ENCODE measurements at places on chromosomes 3 and 15.

DNA sequence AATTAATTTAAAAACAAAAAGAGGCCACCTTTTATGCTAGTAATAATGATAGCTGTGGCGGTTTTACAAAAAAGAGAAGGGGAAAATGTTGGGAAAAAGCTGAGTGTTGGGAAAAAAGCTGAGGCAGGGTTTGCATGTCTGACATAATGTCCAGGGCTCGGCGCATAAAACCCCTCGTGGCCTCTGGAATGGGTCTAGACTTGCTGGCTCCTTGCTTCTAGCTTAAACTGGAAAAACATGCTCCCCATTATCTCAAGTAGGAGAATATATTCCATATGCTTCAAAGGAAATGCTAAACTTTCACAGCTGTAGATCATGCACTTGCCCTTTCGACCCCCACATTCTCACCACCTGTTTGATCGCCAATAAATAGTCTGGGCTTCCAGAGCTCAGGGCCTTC, 53.0 kb downstream of the CYP19A1 start:
- DNase-seq: no peak

- DNase-seq: no peak
Measured at GRCh38 chr15:52338891-52339290, 43.3 kb upstream of the MYO5C start.

GRCh38 chr3:128364291-128364690, 102.4 kb downstream of the DNAJB8 start:
- no peak for DNase-seq

GRCh38 chr3:81354119-81354518, 407.3 kb downstream of the GBE1 start:
- no peak for DNase-seq

DNA sequence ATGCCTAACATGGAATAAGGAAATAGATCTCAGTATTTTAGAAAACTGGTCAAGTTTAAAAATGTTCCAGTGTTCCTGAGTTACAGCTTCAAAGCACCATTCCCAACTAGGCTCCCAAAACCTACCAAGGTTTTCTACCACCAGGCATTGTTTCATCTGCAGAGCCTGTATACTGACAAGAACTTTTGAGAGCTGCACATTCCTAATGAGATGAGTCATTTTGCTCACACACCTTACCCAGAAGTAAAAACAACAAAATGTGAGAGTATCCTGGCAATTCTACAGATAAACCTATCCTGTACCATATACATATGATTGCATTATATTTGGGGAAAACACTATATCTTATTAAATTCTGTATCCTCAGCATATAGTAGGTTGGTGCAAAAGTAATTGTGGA, 90.7 kb downstream of the ATP8B4 start:
- DNase-seq: no peak

DNA sequence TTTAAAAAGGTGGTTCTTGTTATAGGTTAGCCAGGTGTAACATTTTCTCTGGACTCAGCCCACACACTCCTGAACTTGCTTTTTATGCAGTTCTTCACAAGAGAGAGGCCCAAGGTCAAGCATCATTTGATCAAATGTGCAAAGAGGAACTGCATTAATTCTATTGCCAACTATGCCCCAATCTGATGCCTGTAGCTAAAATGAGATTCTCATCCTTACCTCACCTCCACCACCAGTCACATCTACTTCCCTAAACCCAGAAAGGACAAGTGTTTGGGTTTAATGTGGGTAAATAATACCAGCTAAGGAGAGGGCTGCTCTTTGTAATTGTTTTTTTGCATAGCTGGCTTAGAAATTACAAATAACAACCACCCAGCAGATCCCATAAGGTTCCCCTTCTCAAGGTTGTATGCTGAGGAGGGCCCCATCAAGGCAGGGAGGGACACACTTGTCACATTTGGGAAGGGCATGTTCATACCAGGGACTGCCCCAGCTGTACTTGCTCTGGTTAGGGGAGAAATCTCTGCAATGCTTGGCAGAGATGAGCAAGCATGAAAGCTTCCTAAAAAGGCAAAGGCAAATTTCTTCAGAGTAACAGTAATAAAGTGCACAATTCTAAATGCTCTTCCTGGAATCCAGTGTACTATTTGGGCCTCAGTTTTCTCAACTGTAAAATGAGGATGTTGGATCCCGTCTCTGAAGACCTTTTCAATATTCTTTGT, 76.2 kb downstream of the TGFBR2 start:
- DNase-seq: no peak

DNA sequence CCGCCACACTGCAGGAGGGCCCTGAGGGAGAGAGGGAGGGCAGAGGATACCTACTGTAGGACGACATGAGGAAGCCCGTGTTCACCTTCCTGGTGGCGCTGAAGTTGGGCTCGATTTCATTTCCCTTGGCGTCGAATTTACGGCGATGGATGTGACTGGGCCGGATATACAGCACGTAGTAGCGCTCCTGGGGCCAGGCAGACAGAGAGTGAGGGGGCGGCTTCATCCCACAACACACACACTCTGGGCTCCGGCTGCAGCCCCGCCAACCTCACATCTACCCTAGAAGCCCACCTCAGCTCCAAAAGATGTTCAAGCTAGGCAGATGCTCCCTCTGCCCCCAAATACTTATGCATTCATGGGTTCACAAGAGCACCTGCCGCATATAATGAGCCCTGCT, 4.5 kb downstream of the ARPIN start:
- DNase-seq: no peak

DNA sequence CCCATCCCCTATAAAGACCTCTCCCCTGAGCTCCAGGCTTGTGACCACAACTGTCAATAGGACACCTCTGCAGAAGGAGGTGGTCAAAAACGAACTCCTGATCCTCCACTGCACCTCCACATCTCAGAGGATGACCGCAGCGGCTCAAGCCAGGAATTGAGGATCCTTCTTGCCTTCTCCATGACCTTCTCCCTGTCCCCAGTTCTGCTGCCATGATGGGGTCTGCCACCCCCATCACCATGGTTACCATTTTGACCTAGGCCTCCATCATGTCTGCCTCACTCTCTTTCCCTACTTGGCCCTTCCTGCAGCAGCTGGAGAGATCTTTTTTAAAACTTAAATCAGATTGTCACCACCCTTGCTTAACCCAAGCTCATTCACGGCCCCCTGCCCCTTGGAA, 81.3 kb upstream of the LINGO1 start:
- DNase-seq: no peak

DNA sequence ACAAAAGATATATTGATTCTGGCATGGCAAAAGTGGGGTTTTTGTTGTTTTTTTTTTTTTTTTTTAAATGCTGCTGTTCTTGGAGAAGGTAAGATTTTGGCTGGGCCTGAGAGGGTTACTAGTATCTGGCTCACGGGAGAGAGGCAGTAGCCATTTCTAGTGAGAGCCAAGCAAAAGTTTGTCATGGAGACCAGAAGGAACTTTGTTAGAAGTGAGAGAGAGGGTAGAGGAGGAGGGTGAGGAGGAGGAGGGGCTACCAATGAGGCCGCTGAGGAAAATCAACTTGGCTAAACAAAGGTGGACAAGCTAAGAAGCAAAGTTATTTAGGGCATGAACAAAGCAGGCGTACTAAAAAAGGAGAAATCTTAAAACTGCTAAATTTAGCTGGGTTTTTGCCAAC, 48.9 kb upstream of the STRIT1 start:
- no peak for DNase-seq

DNA sequence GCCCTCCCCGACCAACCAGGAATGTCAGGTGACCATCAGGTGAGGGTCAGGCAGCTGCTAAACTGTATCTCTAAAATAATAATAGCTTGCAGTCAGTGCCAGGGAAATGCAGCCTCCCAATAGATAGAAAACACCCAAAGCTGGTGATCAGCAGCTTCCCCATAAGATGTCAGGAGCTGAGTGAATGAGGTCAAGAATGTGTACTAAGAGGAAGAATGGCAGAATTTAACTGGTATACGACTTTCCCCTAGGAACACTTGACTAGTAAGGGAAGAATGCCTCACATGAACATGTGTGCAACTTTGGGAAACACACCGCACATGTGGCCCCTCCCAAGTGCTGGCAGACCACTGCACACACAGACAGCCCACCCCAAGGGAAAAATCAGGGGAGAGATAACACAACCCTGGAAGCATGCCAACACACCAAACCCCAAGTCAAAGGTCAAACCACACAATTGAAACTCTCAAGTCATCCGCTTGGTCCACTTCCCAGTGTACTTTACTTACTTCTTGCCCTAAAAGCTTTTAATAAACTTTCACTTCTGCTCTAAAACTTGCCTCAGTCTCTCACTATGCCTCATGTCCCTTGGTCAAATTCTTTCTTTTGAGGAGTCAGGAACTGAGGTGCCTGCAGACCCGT, 806.5 kb downstream of the OTOL1 start:
- no peak for DNase-seq

DNA sequence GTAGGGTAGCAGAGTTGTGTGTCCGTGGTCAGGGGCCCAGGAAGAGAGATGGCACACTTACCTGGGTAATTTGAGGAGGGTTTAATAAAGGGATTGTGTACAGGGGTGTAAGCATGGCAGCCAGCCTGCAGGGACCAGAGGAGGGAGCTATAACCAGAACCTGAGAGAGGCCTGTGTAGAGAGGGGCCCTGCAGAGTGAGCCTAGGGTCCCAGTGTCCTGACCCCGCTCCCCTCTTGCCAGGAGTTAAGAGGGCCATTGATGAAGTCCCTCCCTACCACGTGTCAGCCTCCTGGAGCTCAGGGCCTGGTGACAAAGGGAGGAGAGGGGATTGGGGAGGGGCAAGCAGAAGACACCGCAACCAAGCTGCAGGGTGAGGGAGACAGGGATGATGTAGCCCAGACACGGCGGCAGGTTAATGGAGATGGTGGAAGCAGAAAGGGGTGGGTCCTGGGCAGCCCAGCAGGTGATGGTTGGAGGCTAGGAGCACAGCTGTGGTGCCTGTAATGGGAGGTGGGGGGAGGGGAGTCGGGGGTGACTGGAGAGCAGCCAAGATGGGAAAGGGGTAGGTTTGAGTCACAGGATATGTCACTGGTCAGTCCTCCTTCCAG, 165.4 kb upstream of the TOPAZ1 start:
- DNase-seq: no peak

DNA sequence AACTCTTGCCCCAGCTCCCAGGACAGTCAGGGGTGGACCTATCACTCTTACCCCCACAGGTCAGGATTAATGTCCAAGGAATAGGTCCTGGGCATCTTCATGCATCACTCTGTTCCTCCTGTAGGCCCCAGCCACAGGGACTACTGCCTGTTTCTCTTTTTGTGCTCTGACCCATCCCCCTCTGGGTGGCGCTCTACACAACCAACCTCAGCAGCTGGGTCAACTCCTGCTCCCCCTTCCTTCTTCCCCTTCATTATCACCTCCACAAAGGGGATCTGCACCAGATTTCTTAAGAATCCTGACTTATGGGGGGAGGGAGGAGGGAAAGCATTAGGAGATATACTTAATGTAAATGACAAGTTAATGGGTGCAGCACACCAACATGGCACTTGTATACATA, 12.2 kb upstream of the TRANK1 start:
- no peak for DNase-seq

GRCh38 chr3:61783993-61784718, 222.8 kb downstream of the PTPRG start:
- DNase-seq: no peak

DNA sequence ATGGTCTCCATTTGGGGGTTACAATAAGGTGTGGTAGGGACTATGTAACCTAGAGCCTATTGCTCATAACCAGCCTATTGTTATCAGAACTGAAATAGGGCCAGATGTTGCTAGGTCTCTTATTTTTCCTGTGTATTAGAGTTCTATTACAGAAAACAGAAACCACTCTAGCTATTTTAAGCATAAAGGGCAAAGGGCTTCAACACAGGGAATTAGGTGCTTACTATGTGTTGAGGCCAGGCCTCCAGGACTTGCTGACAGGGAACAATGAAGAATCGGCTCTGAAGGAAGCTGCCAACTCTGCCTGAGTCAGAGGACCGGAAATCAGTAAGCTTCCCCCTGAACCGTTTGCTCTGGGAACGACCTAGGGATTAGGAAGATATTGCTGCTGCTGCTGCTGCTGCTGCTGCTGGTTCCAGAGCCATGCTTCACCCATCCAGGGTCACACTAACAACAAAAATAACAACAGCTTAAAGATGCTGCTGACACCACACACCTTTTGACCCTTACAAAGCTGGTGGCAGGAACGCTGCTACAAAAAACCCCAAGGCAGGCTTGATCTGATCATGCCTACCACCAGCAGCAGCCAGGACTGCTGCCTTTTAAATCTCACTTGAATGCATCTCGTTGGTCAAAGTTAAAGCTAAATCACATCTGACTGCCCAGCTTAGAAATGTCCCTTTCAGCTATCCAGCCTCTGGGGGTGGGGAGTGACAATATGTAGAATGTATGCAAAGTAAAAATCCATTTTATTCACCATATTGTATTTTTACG, 276.9 kb upstream of the IL12A start:
- DNase-seq: no peak

GRCh38 chr3:157134620-157135191, 25.2 kb downstream of the CCNL1 start:
- DNase-seq: no peak

GRCh38 chr3:160720123-160720746, 35.8 kb upstream of the PPM1L start:
- DNase-seq: no peak

- no peak for DNase-seq
Measured at GRCh38 chr15:71628988-71629770, 181.2 kb upstream of the NR2E3 start.

- peak; percentile 59 for DNase-seq
Measured at GRCh38 chr15:70559265-70560239, 203.8 kb downstream of the UACA start.

- DNase-seq: no peak
Measured at GRCh38 chr15:96222981-96223380, 107.5 kb upstream of the NR2F2 start.

DNA sequence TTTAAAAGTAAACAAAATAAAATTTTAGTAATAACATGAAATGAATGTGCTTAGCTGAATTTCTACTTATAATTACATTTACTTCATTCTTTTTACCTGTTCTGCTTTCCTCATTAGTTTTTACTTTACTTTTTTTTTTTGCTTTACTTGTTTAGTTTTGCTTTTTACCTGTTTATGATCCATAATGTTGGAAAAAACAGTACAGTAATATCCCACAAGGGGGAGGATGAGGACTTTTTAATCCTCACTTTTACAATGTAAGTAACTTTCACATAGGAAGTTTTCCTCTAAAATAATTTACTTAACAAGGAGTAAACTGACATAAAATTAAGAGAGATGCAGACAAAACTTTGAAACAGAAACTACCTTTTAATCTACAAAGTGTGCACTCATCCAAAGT, 268.7 kb downstream of the TBC1D5 start:
- no peak for DNase-seq

GRCh38 chr3:100813828-100814227, 104.5 kb downstream of the TFG start:
- DNase-seq: no peak
